ENCODE measurements at places on chromosomes 16 and 17.

DNA sequence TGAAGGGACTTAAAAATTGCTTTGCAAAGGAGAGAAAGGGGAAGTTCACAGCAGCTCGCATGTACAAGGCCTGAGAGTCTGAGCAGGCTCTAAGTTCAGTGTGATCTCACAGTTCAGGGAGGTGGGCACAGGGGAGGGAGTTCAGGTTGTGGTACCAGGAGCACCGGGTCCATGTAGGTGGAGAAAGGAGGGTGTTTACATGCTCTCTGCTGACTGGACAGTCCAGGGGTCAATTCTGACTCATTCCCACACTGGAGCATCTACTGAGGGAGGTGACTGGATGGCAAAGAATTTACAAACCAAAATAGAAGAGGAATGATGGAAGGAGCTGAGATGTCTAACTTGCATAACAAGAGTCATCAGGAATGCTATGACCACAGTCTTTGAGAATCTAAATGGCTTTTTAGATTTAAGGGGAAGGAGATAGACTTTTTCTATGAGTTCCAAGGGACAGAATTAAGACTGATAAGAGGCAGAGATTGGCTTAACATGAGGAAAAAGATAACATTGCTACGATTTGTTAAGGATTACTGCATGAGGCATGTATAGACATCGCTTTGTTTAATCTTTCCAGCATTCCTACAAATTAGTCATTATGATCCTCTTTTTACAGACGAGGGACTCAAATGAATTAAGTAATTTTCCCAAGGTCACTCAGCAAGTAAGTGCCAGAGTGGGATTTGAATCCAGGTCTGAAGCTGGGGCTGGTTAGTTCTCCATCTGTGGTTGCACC, 29.9 kb downstream of the MIS12 start:
- DNase-seq = no peak

DNA sequence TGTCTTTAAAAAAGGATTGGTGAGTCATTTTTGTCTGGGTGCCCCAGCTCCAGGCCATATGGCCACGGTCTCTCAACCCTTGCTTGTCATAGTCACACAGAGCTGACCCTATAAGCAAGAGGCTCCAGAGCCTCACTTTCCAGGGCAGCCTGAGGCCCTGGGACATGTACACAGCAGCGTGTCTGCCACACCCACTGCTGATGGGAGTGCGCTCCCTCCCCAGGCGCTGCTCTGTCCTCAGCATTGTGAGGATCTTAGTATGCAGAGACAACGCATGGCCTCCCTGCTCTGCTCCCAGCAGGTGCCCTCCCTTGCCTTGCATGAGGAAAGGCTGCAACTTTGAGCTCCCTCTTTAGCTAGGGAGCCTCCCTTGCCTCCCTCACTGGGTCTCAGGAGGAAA, 80.8 kb upstream of the CRHR1 start:
- peak; percentile 38 for DNase-seq

GRCh38 chr16:81652798-81653505, 126.1 kb upstream of the PLCG2 start:
- DNase-seq = peak; percentile 84

DNA sequence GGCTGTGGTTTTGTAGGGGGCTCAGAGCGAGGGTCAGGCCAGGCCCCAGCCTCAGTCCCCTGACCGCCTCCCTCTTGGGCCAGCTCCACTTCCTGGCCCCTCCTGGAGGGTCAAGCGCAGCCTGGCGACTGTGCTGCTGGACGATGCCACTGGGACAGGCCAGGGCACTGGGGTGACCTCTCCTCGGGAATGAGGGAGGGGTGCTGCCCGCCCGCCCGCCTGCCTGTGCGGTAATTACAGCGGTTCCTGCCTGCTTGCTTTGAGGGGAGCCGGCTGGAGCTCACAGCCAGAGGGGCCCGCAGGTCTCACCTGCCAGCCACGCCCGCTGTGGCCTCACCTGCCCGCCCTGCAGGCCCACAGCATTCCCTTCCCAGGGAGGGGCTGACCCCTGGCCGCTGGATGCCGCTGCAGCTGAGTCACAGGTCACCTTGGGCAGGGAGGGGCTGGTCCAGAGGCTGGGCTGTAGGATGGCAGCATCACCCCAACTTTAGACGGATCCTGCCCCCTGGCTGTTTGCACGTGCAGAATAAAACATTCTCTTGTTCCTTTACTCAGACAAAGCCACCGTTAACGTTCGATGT, 76.7 kb upstream of the CBX4 start:
- DNase-seq = no peak

- no peak for DNase-seq
Measured at GRCh38 chr16:6160303-6160702, 1062.7 kb upstream of the EEF2KMT start.

DNA sequence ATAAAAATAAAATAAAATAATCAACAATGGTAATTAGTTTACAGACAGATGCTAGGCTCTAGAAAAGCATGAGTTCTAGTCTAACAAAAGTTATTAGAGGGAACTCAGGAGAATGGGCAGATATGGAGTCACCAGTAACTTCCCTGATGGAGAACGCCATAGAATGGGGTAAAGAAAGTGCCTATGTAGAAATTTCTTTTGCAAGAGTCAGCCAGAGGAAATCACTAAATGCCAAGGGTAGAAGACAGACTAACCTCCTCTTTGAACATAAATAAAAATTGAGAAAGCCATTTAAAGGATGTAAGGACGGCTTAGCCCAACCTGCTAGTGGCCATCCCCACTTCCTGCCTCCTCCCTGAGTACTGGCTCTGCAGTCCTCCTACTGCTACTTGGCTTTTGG, 141.6 kb downstream of the VPS53 start:
- no peak for DNase-seq

- DNase-seq = no peak
Measured at GRCh38 chr17:13638855-13639458, 37.2 kb upstream of the HS3ST3A1 start.

DNA sequence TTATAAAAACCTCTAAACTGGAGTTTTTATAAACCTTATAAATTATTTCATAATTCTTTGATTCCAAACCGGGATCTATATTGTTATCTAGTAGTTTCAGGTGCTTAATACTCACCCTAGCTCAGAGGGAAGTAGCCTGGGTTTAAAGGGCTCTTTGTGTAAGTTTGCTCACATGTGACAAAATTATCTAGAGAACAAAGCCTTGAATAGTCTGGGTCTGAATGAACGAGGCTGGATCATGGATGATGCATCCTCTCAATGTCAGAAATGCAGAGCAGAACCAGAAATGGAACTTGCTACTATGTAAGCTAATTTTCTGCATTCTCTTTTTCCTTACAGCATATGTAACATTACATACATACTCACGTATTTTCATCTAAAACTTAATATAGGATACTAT, 103.9 kb upstream of the NETO2 start:
- no peak for DNase-seq

DNA sequence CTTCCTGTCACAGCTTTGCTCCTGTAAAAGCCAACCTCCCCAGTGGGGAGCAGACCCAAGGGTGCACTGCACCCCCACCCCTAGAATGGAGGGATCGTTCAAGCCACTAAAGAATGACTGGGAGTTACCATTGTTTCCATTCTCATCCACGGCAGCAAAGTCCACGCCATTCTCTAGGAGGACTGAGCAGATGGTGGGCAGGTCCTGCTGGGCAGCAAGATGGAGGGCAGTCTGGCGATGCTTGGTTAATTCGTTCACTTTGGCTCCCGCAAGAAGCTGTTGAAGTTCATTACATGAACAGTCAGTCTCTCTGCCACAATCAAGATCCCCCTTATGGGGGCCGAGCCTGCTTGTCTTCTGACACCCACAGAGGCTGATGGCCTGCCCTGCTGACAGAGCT, 30.8 kb downstream of the CYB5D2 start:
- DNase-seq = no peak

Measured in DMS153 (cell line).